ENCODE measurements at places on chromosomes 5 and 9.

- DNase-seq = no peak
Observed at GRCh38 chr9:109441296-109441695, 56.8 kb downstream of the PTPN3 start.

- DNase-seq = peak; percentile 83
Observed at GRCh38 chr5:140244525-140245025, 58.3 kb downstream of the PFDN1 start.

DNA sequence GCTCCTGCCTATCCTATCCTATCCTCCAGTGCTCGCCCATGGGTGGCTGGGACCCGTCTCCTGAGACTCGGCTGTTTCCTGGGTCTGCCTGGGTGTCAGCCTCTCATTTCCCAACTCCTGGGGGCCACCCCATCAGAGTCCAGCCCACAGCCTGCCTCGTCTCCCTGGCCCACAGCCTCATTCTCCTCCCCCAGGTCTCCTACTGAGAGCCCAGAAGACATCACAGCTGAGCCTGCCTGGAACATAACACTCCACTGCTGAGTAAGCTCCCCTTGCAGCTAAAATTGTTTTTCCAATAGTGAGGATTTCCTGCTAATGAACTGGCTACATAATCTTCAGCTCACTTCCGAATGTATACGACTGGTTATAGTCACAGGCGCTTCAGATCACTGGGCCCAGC lies 95.3 kb downstream of the TTLL11 start:
- no peak for DNase-seq

GRCh38 chr5:132406144-132406783 lies 36.8 kb downstream of the SLC22A5 start:
- DNase-seq = peak; percentile 36

- DNase-seq = no peak
Observed at GRCh38 chr5:73896097-73896496, 270.1 kb downstream of the ARHGEF28 start.

GRCh38 chr5:145999208-145999607 lies 62.8 kb downstream of the SH3RF2 start:
- DNase-seq = no peak

DNA sequence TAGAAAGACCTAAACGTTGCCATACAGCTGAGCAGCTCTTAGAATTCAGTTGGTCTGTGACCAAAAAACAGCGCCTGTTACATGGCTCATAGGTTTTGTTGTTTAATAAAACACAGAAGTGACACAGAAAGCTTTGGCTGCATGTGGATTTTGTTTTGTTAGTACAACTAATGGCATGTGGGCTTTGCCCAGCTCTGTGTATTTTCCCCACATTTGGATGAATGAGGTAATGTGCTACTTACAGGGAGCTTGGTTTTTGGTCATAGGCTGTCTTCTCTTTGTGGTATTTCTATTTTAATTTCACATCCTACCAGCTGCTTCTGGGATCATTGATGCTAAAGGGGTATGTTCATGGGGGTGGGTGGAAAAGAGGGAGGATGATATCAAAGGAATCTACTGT lies 37.0 kb upstream of the POU4F3 start:
- DNase-seq = no peak

DNA sequence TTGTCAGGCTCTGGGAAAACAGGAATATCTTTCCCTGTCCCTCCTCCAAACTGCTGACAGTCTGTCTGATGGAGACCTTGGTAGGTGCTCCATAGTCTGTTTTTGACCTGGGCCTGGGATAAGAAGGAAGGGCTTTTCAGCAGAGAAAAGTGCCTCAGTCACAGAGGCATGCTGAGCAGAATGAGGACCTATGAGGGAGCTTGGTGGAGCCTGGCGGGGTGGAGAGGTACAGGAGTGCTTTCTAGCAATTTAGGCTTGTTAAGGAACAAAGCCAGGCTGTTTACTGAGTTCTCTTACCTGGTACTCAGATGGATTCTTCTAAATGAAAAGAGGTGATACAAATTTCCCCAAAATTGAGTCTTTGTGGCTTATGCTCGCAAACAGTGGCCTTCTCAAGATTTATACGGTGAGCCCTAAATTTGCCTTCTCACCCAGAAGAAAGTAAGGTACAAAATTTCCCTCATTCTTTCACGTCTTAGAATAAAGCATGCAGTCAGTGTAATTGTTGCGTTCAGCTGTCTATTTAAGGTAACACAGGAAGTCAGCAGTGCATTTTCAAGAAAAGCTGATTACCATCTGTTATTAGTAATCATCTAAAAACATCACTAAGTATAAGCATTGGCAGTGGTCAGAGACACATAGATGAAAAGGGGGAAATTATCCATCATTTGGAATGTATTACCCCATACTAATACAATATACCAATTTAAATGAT lies 28.6 kb upstream of the IL13 start:
- DNase-seq = no peak

- DNase-seq = no peak
Observed at GRCh38 chr9:111360881-111361280, 30.9 kb upstream of the OR2K2 start.

DNA sequence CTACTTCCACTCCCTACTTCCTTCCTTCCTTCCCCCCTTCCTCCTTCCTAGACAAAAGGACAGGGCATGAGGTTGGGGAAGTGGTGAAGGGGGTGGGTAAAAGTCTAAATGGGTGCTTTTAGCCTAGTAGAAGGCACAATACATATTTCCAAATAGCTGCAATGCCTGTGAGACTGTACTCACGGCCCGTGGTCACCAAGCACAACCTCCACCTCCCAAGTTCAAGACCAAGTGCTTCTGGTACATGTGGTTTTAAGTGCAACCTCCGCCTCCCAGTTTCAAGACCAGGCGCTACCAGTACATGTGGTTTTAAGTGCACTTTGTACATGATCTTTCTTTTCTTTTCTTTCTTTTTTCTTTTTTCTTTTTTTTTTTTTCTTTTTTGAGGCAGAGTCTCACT lies 14.5 kb upstream of the NTNG2 start:
- DNase-seq = no peak

DNA sequence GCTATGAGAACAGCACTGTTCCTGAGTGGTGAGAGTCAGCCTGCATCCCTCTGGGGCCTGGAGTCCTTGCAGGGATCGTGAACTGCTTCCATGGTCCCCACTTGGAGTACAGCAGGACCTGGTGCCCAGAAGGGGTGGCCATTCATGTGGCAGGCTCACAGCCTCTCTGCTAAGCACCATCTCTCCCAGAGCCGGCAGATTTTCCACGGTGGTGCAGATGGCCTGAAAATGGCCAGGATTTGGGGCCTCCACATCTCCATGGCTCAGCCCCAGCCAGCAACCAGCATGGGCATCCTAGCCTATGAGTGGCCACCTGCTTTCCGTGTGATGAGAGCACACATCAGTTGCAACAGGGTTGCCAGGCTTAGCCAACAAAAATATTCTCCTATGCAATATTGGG lies 33.9 kb upstream of the SEMA4D start:
- no peak for DNase-seq

GRCh38 chr5:113909782-113910181 lies 396.3 kb downstream of the YTHDC2 start:
- no peak for DNase-seq

- DNase-seq = no peak
Observed at GRCh38 chr5:9642621-9643020, 12.5 kb upstream of the TAS2R1 start.

DNA sequence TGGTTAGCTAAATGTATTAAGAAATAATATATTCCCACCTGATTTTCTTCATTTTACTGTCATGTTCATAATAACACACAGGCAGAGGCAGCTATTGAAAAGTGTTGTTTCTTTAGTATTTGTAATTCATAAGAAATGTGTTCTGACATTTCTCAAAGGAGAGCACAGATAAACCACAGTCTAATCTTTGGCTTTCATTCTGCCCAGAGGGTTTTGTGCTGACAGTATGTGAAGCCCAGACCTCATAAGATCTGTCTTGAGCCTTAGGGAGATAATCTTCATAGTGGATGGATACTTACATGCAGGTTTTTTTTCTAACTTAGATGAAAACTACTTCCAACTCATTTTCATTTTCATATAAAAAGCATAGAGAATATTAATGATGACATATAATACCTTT lies 206.1 kb downstream of the CHSY3 start:
- no peak for DNase-seq

- no peak for DNase-seq
Observed at GRCh38 chr9:93968451-93969327, 13.5 kb upstream of the BARX1 start.

DNA sequence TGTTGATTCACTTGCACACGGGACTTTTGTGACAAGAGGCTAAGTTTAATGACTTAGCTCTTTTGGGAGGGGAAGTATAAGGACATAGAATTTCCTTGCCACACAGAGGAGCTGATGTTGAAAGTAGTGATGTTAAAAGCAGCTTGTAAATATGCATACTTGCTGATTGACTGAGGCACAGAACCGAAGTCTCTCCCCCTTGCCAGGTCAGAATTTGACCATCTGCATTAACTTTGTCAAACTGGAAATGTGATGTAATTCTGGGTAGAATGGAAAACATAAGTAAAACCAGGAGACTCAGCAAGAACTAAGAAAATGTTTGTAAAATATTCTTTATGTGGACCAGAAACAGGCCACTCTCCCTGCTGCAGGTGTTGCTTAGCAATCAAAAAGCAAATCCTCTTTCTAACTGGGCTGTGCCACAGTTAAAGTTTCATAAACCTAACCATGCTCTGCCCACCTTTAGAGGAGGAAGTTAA lies 284.2 kb downstream of the NR3C1 start:
- no peak for DNase-seq

GRCh38 chr5:2451100-2451499 lies 300.4 kb downstream of the IRX2 start:
- no peak for DNase-seq

DNA sequence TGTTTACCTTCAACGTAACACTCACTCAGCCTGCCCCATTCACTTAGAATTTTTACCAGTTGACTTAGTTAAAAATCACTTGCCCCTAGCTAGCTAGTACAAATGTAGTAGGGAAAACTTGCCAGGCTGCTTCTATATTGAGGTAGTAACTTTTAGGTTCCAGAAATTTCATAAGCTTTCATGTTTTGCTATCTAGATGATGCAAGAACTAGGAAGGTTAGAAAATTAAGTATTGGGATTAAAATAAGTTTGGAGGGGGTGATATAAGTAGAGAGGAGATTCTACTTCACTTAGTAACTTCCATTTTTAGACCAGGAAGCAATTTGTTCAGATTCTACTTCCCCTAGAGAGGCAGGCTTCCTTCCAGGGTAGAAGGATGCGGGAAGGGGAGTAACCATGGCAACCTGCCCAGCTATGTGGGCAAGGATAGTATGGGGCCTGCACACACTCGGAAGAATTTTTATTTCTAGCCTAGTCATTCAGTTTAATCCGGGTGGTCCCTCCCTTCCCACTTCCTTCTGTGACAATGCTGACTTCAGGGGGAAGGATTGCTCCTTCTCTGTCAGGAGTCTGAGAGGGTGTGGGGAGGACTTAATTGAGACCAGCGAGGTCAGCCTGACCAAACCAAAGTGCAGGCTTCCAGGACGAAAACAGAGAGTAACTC lies 4.2 kb downstream of the DAB2 start:
- DNase-seq = no peak

DNA sequence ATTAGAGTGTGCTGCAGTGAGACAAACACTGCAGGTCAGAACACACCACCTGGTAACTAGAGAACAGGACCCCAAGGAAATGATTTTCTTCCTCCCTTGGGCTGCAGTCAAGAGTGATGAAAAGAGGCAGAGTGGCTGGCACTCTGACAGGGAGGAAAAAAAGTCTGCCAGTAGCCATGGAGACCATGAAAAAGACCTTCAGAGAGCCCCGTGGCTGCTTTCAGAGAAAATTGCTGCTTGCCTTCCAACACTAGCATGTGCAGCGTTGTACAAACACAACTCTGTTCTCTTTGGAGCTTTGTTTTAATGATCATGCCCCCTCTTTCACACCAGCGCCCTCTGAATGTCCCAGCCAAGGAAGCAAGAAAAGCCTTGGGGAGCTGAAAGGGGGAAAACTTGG lies 68.8 kb downstream of the ANKRD55 start:
- DNase-seq = no peak

- no peak for DNase-seq
Observed at GRCh38 chr5:77791926-77792325, 15.8 kb upstream of the TBCA start.

GRCh38 chr9:6355728-6356127 lies 27.6 kb downstream of the TPD52L3 start:
- DNase-seq = no peak

GRCh38 chr5:165459232-165459631 lies 1953.8 kb downstream of the MAT2B start:
- no peak for DNase-seq

- no peak for DNase-seq
Observed at GRCh38 chr5:73867345-73868335, 241.6 kb downstream of the ARHGEF28 start.

DNA sequence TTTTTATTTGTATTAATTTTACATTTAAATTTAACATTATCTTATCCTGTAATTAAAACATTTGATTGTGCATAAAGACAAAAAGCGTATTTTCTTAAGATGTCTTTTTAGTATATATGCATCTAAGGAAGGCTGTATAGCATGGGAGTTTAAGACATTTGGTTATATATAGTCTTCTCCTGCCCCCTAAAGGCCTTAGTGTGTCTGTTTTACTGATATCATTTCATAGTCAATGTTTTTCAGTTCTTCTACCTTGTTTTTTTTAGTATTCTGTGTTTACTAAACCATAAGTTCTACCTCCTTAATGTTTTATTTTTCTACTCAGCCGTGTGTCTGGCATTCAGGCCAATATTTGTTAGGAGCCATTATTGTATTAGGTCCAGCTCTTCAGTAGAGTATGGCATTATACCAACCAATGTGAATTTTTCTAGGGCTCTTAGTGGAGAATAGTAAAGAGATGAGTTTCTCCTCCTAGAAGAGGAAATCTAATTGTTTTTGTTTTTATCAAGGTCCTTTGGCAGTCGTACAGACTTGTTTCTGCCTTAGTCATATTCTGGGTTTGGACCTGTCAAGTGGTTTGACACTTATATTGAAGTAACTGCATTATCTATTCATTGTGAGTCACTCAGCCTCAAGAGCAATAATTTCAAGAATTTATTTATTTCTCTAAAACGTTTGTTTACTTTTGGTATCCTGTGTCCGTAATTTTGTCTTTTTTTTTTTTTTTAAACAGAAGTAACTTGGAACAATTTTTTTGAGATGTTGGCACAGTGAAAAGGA lies 74.8 kb downstream of the SLF1 start:
- no peak for DNase-seq

GRCh38 chr5:634191-634590 lies 22.1 kb downstream of the CEP72 start:
- no peak for DNase-seq

GRCh38 chr5:28344836-28345433 lies 1306.5 kb upstream of the CDH9 start:
- DNase-seq = no peak

- no peak for DNase-seq
Observed at GRCh38 chr5:41843456-41844370, 26.5 kb downstream of the OXCT1 start.

Measured in stimulated activated CD4-positive, alpha-beta T cell treated with anti-CD3 and anti-CD28 coated beads, Interleukin-1b, Interleukin-23, amount 100 ng/mL, for 48 hours (primary cell).